ENCODE measurements at places on chromosomes 1 and 21. TPM values are rescaled to one million over a fixed set of nuclear protein-coding genes. Genes with fewer than 3 reads are reported as not detected.

The NBPF4 gene
- 0.25 TPM for total RNA-seq

The CD1B gene
- total RNA-seq = not detected

The CYP4X1 gene
- total RNA-seq = 0.03 TPM

The BARHL2 gene
- total RNA-seq = not detected

The CELA3B gene
- not detected for total RNA-seq

The SEC22B gene
- total RNA-seq = 8.0 TPM

The RUNX3 gene
- 6.2 TPM for total RNA-seq

The TAL1 gene
- total RNA-seq = not detected

The RORC gene
- total RNA-seq = not detected

The PTCH2 gene
- total RNA-seq = 0.08 TPM

The MTF2 gene
- 12.4 TPM for total RNA-seq

The NLRP3 gene
- total RNA-seq = not detected

The CRABP2 gene
- total RNA-seq = 11.6 TPM

The OLIG2 gene
- total RNA-seq = not detected

The CDA gene
- 41.1 TPM for total RNA-seq

The NFASC gene
- total RNA-seq = 1.8 TPM

The MYOG gene
- not detected for total RNA-seq

The SPOCD1 gene
- 8.0 TPM for total RNA-seq

The DNAH14 gene
- total RNA-seq = 16.3 TPM

The KISS1 gene
- total RNA-seq = 0.47 TPM

The OR2L8 gene
- not detected for total RNA-seq

The PIK3R3 gene
- 0.89 TPM for total RNA-seq

The PALMD gene
- total RNA-seq = 0.57 TPM

The RGS1 gene
- not detected for total RNA-seq

The CASQ2 gene
- total RNA-seq = not detected

The TAS1R1 gene
- not detected for total RNA-seq

The RPF1 gene
- 31.9 TPM for total RNA-seq

The GFI1 gene
- 0.21 TPM for total RNA-seq

The KTI12 gene
- 19.4 TPM for total RNA-seq

The ADORA1 gene
- total RNA-seq = 1.4 TPM

The ENSA gene
- total RNA-seq = 123 TPM

The CAMK1G gene
- total RNA-seq = 0.24 TPM

The SYNC gene
- total RNA-seq = 10.8 TPM

The STPG1 gene
- 6.7 TPM for total RNA-seq

The HMCN1 gene
- total RNA-seq = 0.03 TPM

The ELAVL4 gene
- total RNA-seq = not detected

The CD2 gene
- not detected for total RNA-seq

The C1orf167 gene
- total RNA-seq = not detected

The TENT5C gene
- 0.09 TPM for total RNA-seq

The LORICRIN gene
- not detected for total RNA-seq

The KRTAP12-3 gene
- total RNA-seq = not detected

The SYNJ1 gene
- total RNA-seq = 4.3 TPM

The ERO1B gene
- total RNA-seq = 4.1 TPM

The ADGRL4 gene
- not detected for total RNA-seq

The PDPN gene
- total RNA-seq = not detected

The LCE3E gene
- total RNA-seq = not detected

The KRTAP21-2 gene
- not detected for total RNA-seq

The SLC6A17 gene
- 5.8 TPM for total RNA-seq

The TPM3 gene
- total RNA-seq = 447 TPM

The ADCY10 gene
- 0.17 TPM for total RNA-seq

The SELENBP1 gene
- 6.2 TPM for total RNA-seq

The CD5L gene
- not detected for total RNA-seq

The FPGT gene
- total RNA-seq = 7.7 TPM

The C1QTNF12 gene
- total RNA-seq = 1.7 TPM

The CNTN2 gene
- total RNA-seq = 0.03 TPM

The SLC9A1 gene
- total RNA-seq = 13.2 TPM

The ANGPTL3 gene
- total RNA-seq = not detected

The APCS gene
- not detected for total RNA-seq

The PLEKHN1 gene
- 6.1 TPM for total RNA-seq

The KDM1A gene
- 74.9 TPM for total RNA-seq

Measured in A549 treated with DMSO at 1 μM for 4 hours (cell line).